ENCODE measurements at places on chromosomes 5 and 9.

DNA sequence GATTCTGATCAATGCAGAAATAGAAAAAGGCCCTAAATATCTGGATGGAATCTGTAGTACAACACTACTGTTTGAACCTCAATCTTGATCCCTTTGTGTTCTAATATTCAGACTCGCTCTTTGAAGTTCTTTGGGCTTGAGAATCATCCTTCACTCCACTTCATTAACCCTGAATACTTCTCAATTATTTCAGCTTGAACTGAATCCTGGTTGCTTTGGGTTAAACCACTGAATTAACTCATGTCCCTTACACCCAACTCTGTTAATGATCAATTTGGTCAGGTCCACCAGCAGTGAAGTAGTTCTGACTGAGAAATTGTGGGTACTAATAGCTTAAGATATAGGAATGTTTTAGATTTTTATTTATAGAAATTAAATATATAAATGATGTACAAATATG is 1707.2 kb upstream of the ACO1 start:
- DNase-seq: no peak

DNA sequence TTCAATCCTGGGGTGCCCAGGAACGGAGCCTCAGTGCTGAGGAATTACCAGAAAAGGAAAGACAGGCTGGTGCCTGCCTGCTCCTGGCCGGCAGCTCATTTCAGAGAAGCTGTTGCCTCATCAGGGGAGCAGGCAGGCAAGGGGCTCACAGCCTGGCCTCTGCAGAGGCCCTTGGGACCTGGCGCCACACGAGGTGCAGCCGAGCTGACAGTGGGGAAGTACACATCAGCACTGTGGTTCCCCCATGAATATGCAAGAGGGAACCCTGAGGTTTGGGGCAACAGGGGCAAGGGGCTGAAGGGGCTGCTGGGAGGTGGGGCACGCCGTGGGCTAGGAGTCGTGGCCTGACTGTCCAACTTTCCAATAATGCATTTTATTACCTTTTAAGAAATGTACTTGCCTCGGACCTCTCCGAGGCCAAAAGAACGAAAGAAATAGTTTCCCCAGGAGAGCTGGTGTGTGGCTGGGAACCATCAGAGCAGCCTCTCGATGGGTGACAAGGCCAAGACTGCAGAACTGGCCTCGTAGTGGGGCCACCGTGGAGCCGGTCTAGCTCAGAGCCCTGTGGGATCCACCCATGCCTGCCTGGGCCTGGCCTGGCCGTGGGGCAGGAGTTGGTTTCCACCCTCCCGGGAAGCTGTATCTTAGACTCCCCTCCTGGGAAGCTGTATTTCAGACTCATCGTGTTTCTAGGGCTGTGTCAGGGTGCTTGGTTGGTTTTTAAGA is 198.6 kb downstream of the PAX5 start:
- DNase-seq: no peak

DNA sequence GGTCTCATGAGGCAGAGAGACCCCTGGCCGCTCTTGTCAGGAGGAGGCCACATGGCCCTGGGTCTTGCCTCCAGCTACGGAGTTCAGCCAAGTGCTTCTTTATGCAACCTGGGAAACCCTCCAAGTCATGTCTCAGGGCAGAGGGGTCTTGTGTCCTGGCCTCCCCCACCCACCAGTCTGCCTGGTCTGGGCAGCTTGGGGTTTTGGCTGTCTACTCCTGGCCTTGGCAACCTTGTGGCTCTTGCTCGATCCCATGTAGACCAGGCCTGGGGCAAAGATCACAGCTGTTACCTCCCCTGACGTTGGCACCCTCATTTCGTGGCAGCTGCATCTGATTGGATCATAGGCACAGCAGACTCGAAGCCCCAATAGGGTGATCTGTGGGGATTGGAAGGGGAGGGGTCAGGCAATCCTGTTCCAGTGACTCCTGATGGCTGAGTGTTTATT is 28.4 kb downstream of the JADE2 start:
- DNase-seq: no peak

GRCh38 chr9:96100385-96101300 is 201.3 kb downstream of the HSD17B3 start:
- peak; percentile 32 for DNase-seq

DNA sequence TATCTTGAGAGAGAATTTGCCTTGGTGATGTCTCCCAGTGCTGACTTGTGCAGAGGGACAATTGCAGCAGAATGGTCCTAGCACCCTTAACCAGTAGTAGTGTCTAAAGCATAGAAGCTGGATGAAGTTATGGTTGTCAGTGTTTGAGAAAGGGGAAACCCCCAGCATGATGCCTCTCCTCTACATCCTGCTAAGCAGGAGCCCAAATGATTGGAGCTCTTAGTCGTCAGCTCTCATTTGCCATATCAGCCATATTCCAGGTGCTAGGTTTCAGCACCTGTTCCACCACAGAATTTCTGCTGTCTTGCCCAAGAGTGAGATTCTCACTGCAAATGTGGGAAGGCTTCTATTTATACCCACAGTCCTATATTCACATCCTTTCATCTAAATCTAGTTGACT is 43.7 kb upstream of the RFX3 start:
- no peak for DNase-seq

- DNase-seq: peak; percentile 47
These were observed at the start of gene NACC2 for GRCh38 chr9:136095070-136096058. Gene NACC2 (minus strand): TSS chr9:136095289. CDS start chr9:136050521, 44,768 bp downstream.

- DNase-seq: peak; percentile 62
These were observed 961 bp downstream of the DPP7 start for GRCh38 chr9:137113385-137114159.

GRCh38 chr5:60649288-60649917 is 50.6 kb downstream of the DEPDC1B start:
- DNase-seq: no peak

DNA sequence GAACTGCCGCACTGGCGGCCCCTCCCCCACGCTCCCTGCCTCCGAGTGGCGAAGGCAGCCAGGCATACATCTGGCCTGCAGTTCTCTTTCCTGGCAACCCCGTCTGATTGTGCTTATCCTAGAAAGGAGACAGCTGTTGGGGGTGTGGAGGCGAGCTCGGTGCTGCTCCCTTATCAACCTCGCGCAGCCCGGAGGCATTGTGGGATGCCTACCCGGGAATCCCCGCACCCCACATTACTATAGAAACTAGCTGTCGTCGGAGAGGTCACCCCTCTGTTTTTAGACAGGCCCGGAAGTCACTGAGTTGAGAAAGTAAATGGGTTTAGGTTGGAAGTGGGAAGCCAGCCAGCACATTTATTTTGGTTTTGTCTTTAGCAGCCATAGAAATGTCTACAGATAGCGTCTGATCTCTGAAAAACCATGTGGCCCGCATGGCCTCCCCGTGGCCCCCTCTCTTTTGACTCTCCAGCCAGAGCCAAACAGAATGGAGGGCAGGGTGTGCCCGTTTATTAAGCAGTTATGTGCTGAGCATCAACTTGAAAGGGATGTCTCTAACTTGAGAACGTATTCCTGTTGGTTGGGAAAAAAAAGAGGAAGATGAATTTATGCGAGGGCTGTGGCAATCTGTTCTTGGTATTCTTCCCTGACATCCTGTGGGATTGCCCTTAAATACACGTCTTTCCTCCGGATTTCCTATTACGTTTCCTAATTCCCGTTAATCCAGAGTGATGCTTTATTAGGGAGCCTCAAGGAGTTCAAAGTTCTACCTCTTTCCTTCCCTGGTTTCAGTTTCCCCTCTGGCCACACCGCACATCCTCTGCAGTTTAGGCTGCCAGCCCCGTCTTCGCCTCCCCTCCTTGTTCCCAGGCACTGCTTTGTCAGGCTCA is 3.9 kb downstream of the STC2 start:
- DNase-seq: peak; percentile 34

GRCh38 chr5:54159893-54160195 is 150.5 kb downstream of the ARL15 start:
- no peak for DNase-seq

DNA sequence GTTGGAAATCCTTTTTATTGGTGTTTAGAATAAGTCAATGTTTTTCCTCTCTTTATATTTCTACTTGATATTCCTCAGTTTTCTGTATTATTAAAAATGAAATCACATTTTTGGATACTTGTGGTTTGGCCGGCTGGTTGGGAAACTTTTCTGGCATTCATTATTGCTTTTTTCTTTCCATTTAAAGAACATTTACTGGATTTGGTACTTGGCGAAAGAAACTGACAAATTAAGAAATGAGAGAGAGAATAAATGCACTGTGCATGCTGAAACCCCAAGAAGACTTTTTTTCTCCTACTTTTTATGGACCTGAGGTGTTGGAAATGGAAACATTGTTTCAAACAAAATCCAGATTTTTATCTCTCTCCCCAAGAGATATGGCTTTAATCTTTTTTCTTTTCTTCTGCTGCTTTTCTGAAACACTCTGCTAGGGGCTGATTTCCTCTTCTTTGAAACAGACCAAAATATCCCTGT is 128.4 kb downstream of the SNX18 start:
- DNase-seq: no peak

- peak; percentile 21 for DNase-seq
These were observed 1062.6 kb downstream of the NR2F1-AS1 start for GRCh38 chr5:92518318-92518904.

DNA sequence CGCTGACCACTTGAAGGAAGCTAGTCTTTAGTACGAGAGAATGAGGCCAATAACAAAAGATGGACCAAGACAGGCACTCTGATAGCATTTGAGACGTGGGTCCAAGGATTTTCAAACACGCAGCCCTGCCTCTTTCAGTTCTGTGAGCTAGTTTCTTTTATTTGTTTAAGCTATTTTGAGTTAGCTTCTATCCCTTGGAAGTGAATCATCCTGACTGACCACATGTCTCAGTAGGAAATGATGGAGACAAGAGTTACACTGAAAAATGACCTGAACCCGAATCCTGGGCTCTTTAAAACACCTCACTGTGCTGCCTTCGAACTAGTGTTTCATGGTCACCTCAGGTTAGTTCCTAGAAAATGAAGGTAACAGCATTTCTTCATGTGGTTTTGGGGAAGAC is 9.9 kb downstream of the TEK start:
- no peak for DNase-seq

DNA sequence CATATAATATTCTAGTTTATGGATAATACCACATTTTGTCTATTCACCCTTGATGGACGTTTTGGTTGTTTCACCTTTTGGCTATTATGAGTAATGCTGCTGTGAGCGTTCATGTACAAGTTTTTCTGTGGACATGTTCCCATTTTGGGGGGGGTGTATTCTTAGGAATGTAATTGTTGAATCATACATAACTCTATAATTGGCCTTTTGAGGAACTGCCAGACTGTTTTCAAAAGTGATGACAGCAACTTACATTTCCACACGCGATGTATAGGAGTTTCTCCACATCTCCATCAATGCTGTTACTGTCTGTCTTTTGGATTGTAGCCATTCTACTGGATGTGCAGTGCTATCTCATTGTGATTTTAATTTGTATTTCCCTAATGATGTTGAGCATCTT is 69.8 kb downstream of the SLC46A2 start:
- DNase-seq: no peak

DNA sequence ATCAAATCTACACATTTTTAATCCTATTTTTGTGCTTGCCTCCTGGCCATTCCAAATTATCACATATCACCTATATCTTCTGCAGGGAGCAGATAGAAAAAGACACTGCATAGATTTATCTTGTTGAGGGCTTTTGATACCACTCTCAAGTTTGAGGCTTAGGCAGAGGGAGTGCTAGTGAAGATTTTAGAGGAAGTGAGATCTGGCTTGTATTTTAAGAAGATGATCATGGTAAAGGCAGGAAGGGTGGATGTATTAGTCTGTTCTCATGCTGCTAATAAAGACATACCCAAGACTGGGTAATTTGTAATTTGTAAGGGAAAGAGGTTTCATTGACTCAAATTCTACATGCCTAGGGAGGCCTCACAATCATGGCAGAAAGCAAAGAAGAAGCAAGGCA is 220.9 kb upstream of the TUT7 start:
- DNase-seq: no peak

GRCh38 chr9:84996029-84996428 is 326.5 kb downstream of the NTRK2 start:
- DNase-seq: no peak

DNA sequence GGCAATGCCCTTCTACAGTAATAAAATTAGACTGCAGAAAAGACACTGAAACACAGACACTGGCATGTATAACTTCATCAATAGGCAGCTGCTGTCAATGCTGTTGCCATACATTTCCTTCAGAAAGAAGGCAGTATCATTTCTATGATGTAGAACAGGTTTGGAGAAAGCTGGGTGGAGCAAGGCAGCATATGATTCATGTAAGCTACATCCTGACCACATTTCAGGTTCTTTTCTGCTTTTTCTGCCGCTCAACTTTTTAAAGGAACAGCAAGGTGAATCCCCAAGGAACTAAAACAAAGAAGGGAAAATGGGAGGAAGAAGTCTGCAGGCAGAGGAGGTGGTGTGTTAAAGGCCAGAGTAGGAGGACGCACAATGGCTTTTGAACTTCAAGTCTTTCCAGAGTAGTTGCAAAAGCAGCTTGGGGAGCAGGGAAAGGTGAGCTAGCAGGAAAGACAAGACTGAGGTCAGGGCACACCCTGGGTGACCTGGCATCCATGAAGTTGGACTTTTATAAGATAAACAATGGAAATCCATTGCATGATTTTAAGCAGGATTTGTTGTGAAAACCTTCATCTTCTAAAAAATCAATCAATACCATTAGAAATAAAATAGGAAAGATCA is 142.1 kb downstream of the MED10 start:
- DNase-seq: no peak

DNA sequence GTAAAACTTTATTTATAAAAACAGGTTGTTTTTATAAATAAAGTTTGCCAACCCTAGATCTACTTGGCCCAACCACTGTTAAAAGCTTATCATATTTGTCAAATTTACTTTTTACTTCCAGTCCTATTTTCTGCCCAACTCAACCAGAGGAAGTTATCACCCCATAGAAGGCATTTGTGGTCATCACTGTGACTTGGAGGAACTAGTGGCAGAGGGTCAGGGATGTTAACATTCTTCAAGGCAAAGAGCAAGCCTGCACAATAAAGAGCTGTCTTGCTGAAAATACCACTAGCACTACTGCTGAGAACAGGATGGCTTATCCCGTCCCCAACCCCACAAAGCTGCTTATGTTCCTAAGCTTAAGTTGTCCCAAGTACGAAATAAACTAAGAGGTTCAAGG is 22.3 kb downstream of the TTC33 start:
- no peak for DNase-seq
